Ovary (tissue), 10 donors: ENCODE measurements at places on chromosomes 7 and 10. TPM values are rescaled to one million over a fixed set of nuclear protein-coding genes. Genes with fewer than 3 reads are reported as not detected.

MSANTD7 gene
- total RNA-seq, result 15.1 TPM

- DNase-seq, result peak; percentile 45
- no peaks in the 10 kb centered on the region for H3K4me1 ChIP-seq
- H3K36me3 ChIP-seq, result no peaks in the 10 kb centered on the region
- no peak overlapping the region for H3K4me3 ChIP-seq
- no peak overlapping the region for H3K27ac ChIP-seq
- no peaks in the 10 kb centered on the region for H3K27me3 ChIP-seq
These were observed 54.3 kb downstream of the LRRC18 start for GRCh38 chr10:48885376-48885775.

GRCh38 chr10:45375716-45376231 lies 1.8 kb downstream of the ALOX5 start:
- no peaks in the 10 kb centered on the region for H3K27me3 ChIP-seq
- no peaks in the 10 kb centered on the region for H3K36me3 ChIP-seq
- no peak for DNase-seq

- no peaks in the 10 kb centered on the region for H3K4me1 ChIP-seq
- no peaks in the 10 kb centered on the region for H3K27me3 ChIP-seq
- no peak for DNase-seq
These were observed 205.8 kb upstream of the LYZL1 start for GRCh38 chr10:29083096-29083495.

DNA sequence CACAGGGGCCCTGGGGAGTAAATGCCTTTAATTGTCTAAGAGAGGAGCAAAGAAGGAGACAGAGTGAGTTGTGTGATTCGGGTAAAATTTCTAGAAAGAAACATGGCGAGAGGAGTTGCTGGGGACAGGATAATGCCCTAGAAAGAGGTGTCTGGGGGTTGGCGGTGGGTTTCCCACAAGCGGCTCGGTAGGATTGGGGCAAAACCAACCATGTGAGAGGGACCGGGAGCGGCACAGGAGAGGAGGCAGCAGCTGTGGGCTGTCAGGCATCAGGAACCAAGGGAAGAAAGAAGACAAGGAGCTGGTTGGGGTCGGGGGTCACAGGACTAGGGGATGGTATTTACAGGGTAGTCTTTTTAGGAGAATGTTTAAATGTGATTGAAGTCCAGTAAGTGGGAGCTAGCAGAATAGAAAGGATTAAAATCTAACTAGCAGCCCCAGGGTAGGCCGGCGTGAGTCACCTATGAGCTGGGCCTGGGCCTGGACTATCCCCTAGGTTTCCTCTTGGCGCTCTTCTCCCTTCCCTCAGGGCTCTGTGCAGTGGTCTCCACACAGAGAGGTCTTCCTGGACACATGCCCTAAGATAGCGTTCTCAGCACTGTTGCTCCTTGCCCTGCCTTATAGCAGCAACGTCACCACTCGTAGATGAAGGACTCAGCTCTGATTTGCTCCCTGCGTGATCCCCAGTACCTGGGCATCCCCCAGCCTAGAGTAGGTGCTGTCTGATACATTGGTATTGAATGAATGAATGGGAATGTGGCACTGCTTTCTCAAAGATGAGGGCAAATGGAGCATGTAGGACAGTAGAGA lies 32.6 kb downstream of the IKZF1 start:
- H3K4me1 ChIP-seq, result no peaks in the 10 kb centered on the region
- DNase-seq, result no peak
- no peak overlapping the region for H3K4me3 ChIP-seq
- no peaks in the 10 kb centered on the region for H3K27me3 ChIP-seq
- H3K36me3 ChIP-seq, result no peaks in the 10 kb centered on the region
- H3K27ac ChIP-seq, result no peak overlapping the region
